ENCODE measurements at places on chromosomes 2 and 18. TPM values are rescaled to one million over a fixed set of nuclear protein-coding genes. Genes with fewer than 3 reads are reported as not detected.

GRCh38 chr18:75644871-75645270, 217.4 kb upstream of the SMIM21 start:
- H3K27ac ChIP-seq = no peak overlapping the region
- H3K27me3 ChIP-seq = peaks cover 14% of the 10 kb centered on the region
- no peak for DNase-seq
- no peak overlapping the region for H3K4me3 ChIP-seq
- no peaks in the 10 kb centered on the region for H3K36me3 ChIP-seq
- no peaks in the 10 kb centered on the region for H3K4me1 ChIP-seq

GRCh38 chr2:151262629-151263028, 966 bp upstream of the RBM43 start:
- H3K36me3 ChIP-seq = no peaks in the 10 kb centered on the region
- H3K27ac ChIP-seq = no peak overlapping the region

- no peaks in the 10 kb centered on the region for H3K4me1 ChIP-seq
- no peak overlapping the region for H3K27ac ChIP-seq
- H3K4me3 ChIP-seq = no peak overlapping the region
- DNase-seq = no peak
- H3K36me3 ChIP-seq = no peaks in the 10 kb centered on the region
- H3K27me3 ChIP-seq = no peaks in the 10 kb centered on the region
Observed at GRCh38 chr2:136935119-136935518, 169.8 kb downstream of the THSD7B start.

GRCh38 chr2:171271971-171272436, 111.3 kb upstream of the TLK1 start:
- peak overlapping the region; percentile 93 for H3K27ac ChIP-seq
- peak overlapping the region; percentile 30 for H3K4me3 ChIP-seq
- DNase-seq = peak; percentile 82
- no peaks in the 10 kb centered on the region for H3K27me3 ChIP-seq
- H3K36me3 ChIP-seq = no peaks in the 10 kb centered on the region
- H3K4me1 ChIP-seq = peaks cover 43% of the 10 kb centered on the region

DNA sequence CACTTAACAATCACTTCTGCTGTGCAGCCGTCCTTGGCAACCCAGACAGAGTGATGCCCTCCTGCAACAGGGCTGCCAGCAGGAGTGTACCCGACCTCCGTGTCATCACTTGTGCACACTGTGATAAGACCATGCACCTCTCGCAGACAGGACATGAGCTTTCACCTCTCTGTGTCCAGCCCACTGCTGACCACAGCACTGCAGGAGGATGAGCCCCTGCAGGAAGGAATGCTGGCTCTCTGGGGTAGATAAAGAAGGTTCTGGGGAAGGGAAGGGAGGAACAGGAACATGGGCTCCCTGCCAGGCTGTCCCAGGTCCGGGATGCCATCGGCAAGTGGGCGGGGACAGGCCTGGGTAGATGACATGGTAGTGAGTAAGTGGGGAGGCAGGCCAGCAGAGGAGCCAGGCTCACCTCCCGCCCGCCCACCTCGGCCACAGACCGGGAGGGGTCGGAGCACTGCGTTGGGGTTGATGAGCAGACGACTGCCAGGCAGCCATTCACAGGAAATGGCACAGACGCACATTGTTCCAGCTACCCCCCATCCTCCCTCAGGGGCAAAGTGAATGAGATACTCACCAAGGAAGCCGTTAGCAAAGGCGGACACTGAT, 18.6 kb upstream of the COL6A3 start:
- no peaks in the 10 kb centered on the region for H3K27me3 ChIP-seq
- peak; percentile 64 for DNase-seq
- no peaks in the 10 kb centered on the region for H3K36me3 ChIP-seq
- peak overlapping the region; percentile 22 for H3K4me3 ChIP-seq

GRCh38 chr2:133415210-133415876, 152.9 kb downstream of the NCKAP5 start:
- H3K36me3 ChIP-seq = no peaks in the 10 kb centered on the region
- no peak overlapping the region for H3K4me3 ChIP-seq
- H3K4me1 ChIP-seq = no peaks in the 10 kb centered on the region
- no peak overlapping the region for H3K27ac ChIP-seq
- no peak for DNase-seq

- no peak for DNase-seq
- no peak overlapping the region for H3K27ac ChIP-seq
- no peaks in the 10 kb centered on the region for H3K27me3 ChIP-seq
- no peak overlapping the region for H3K4me3 ChIP-seq
Observed at GRCh38 chr2:200847269-200847668, 17.2 kb downstream of the CLK1 start.

DNA sequence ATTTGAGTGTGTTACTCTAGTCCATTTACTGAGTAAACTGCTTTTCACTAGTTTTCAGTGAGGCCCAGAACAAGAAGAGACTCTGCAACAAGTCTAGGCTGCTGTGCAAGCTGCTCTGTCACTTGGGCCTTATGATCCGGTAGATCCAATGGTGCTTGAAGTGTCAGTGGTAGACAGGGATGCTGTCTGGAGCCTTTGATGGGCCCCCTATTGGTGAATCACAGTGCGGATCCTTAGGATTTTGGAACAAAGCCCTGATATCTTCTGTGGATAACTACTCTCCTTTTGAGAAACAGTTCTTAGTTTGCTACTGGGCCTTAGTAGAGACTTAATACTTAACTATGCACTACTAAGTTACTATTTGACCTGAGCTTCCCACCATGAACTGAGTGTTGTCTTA, 150.2 kb downstream of the TMEFF2 start:
- H3K27ac ChIP-seq = no peak overlapping the region
- H3K36me3 ChIP-seq = no peaks in the 10 kb centered on the region
- H3K4me3 ChIP-seq = no peak overlapping the region
- no peak for DNase-seq
- H3K27me3 ChIP-seq = no peaks in the 10 kb centered on the region
- no peaks in the 10 kb centered on the region for H3K4me1 ChIP-seq

DNA sequence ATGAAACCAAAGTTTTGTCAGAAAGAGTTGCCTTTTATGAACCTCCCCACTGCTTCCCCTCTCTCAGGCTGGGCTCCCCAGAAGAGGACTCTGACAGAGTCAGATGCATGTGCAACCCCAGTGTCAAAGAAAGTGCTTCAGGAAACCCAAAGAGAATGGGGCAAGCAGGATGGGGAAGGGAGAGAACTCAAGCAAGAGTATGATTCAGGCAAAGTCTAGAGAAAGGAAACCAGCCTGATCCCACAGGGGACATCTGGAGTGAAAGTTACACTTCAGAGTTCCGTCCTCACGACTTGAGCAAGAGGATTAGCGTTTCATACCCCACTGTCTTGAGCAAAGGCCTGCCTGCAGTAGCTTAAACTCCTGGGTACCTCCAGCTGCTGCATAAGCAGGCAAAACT, 51.8 kb upstream of the EPC2 start:
- H3K36me3 ChIP-seq = no peaks in the 10 kb centered on the region
- no peak overlapping the region for H3K27ac ChIP-seq
- no peak overlapping the region for H3K4me3 ChIP-seq
- no peak for DNase-seq
- no peaks in the 10 kb centered on the region for H3K27me3 ChIP-seq

GRCh38 chr2:98016908-98017670, 21.3 kb upstream of the TMEM131 start:
- H3K36me3 ChIP-seq = no peaks in the 10 kb centered on the region
- peak; percentile 57 for DNase-seq
- H3K4me1 ChIP-seq = peaks cover 11% of the 10 kb centered on the region
- H3K27me3 ChIP-seq = no peaks in the 10 kb centered on the region
- H3K4me3 ChIP-seq = no peak overlapping the region
- H3K27ac ChIP-seq = no peak overlapping the region

DNA sequence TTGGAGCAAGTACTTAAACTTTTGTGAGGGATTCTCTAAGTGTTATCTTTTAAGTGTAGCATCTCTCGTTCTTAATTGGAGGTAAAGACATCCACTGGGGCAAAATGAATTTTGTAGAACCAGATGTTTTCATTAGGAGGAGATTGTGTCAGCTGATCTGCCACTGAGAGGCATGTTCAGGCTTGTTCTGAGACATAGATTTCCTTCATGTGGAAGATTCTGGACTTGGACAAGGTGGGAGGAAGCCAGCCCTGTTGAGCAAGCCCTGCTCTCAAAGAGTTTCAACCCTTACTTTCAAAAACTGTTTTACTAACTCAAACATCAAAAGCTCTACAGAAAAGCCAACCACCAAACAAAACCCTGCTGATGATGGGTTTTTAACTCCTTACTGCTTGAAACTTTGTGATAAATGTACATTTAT, 6.5 kb downstream of the MAP4K4 start:
- H3K4me1 ChIP-seq = peaks cover 55% of the 10 kb centered on the region
- H3K27me3 ChIP-seq = no peaks in the 10 kb centered on the region
- peaks cover 49% of the 10 kb centered on the region for H3K36me3 ChIP-seq
- no peak for DNase-seq
- H3K27ac ChIP-seq = no peak overlapping the region
- H3K4me3 ChIP-seq = no peak overlapping the region

- no peaks in the 10 kb centered on the region for H3K36me3 ChIP-seq
- no peak for DNase-seq
- no peak overlapping the region for H3K4me3 ChIP-seq
Observed at GRCh38 chr2:28505361-28505760, 9.5 kb downstream of the PLB1 start.

DNA sequence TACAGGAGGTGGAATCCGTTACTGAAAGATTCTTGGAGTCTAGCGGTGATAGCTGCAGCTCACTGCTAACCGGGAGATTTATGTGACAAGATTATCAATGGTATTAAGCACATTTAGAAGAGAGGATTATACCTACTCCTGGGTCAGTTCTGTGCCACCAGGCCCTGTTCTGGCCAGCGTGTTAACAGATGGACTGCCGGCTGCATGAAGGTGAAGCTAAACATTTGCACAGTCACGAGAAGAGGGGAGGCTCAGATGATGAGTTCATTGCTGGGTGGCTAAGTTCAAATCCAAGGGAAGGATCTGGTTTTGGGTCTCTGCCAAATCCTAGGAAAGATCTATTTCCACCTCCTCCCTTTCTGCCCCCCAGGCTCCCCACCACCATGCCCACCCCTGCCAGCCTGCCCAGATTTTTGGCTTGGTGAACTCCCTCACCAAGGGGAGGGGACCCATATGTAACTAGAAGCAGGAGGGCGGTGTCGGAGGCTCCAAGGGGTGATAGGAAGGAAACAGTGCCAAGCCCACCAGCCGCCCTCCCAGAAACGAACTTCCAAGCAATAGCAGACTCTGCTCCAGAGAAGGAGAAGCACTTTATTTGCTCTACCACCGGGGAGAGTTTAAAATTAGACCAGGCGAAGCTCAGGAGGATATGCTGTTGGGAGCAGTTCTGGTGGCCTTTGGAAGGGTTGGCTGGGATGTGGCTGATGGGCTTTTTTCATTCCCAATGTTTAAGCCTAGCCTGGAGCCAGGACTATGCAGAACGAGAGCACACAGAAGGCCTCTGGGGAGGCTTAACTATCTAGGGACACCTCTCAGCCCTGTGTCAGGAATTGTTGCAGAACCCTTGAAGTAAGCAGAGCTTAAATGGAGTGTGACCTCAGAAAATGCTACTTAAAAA, 200.5 kb downstream of the KLHL29 start:
- no peak for DNase-seq
- H3K36me3 ChIP-seq = no peaks in the 10 kb centered on the region
- H3K27me3 ChIP-seq = no peaks in the 10 kb centered on the region
- H3K4me3 ChIP-seq = no peak overlapping the region

DNA sequence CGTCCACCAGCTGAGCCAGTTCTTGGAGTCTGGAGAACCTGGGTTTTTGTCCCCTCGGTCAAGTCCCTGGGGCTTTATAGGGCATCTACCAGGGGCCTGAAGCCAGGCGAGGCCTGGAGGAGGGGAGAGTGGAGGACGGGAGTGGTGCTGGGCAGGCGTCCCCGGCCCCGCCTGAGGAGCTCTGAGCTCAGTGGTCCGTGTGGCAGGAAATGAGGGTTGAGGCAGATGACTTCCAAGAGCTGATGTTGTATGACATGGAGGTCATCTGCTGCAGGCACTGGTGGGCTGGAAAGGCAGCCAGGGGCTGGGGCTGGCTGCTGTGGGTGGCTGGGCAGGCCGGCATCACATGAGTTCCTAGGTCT, 118.5 kb upstream of the HS6ST1 start:
- no peaks in the 10 kb centered on the region for H3K36me3 ChIP-seq
- no peaks in the 10 kb centered on the region for H3K27me3 ChIP-seq
- H3K27ac ChIP-seq = no peak overlapping the region
- no peak overlapping the region for H3K4me3 ChIP-seq
- DNase-seq = no peak
- H3K4me1 ChIP-seq = 0 out of 2 replicates have a peak, but pooled peaks cover 1% of the 10 kb centered on the region

GRCh38 chr2:215723631-215724011, 287.8 kb upstream of the FN1 start:
- no peak for DNase-seq
- no peaks in the 10 kb centered on the region for H3K36me3 ChIP-seq
- no peak overlapping the region for H3K27ac ChIP-seq
- no peaks in the 10 kb centered on the region for H3K27me3 ChIP-seq

IL1RN gene
- 5.0 TPM for total RNA-seq

HAAO gene
- 0.73 TPM for total RNA-seq

UGT1A10 gene
- not detected for total RNA-seq

ABCG8 gene
- total RNA-seq = not detected

All from PC-9 (cell line).